GM19239 (cell line): ENCODE measurements at places on chromosomes 12 and 14.

GRCh38 chr12:15956413-15957185, 45.5 kb downstream of the DERA start:
- no peak for DNase-seq

DNA sequence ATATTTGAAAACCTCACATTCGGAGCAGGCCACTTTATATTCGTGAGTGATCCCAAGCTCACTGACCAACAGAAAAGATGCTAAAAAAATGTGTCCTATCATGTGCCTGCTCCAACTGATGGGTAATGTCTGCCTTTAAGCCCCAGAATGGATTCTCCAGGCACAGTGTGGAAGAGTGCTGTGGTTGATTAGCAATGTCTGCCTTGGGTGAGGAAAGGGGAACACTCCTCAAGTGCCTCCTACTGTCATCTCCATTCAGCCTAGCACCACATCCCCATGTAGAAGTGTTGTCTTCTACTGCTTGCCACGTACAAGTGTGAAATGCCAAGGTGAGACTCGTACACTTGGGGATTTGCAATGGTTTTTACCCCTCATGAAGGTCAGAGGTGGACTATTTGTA, 199.3 kb downstream of the SLC41A2 start:
- no peak for DNase-seq

DNA sequence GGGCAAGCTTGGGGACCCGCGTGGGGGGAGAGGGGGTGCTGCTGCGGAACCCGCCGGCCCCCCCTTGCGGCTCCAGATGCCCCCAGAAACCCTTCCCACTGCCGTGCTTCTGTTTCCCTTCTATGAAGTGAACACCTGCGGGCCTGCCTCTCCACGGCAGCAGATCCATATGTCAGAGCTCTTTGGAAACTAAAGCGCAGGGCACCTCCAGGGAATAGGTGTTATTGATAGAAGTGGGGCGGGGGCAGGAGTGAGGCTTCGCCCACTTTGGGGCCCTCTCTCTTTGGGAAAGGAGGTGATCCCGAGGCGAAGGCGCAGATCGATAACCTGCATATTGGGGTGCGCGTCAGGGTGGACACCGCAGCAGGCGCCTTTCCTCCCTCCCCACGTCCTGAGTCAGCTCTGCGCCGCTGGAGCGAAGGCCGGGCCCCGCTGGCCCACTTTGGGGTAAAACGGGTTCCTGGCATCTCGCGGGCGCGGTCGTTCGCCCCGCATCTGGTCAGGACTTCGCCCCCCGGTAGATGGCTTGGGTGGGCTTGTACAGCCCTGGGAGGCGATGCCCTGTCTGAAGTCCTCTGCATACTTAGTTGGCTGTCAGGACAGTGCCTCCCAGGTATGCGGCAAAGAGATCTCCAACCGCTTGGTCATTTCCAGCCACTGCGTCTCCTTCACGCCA, 524 bp downstream of the KMT5A start:
- DNase-seq = no peak

- DNase-seq = no peak
Observed at GRCh38 chr12:31591380-31591901, 505 bp upstream of the DENND5B start.

DNA sequence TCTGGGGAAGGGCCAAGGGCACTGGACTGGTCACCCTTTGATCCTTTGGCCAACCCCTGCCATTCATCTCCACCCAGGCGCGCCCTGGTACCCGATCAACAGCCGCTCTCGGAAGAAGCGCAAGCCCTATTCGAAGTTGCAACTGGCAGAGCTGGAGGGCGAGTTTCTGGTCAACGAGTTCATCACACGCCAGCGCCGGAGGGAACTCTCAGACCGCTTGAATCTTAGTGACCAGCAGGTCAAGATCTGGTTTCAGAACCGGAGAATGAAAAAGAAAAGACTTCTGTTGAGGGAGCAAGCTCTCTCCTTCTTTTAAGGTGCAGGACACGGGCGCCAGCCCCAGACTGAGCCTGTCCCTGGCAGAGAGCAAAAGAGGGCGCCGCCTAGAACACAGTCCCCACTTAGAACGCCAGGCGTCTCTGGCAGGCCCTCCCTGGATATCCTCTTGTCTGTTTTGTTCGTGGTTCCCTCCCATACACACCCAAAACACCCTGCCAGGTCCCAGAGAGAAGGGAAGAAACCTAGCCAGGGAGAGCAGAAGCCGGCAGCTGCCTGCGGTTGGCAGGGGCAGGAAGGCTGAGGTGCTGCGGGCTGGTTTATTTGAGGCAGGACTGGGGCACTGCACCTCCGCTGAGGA, 1.7 kb downstream of the HOXC12 start:
- no peak for DNase-seq

- no peak for DNase-seq
Observed at GRCh38 chr12:48995086-48995879, 3.9 kb downstream of the DDN start.

DNA sequence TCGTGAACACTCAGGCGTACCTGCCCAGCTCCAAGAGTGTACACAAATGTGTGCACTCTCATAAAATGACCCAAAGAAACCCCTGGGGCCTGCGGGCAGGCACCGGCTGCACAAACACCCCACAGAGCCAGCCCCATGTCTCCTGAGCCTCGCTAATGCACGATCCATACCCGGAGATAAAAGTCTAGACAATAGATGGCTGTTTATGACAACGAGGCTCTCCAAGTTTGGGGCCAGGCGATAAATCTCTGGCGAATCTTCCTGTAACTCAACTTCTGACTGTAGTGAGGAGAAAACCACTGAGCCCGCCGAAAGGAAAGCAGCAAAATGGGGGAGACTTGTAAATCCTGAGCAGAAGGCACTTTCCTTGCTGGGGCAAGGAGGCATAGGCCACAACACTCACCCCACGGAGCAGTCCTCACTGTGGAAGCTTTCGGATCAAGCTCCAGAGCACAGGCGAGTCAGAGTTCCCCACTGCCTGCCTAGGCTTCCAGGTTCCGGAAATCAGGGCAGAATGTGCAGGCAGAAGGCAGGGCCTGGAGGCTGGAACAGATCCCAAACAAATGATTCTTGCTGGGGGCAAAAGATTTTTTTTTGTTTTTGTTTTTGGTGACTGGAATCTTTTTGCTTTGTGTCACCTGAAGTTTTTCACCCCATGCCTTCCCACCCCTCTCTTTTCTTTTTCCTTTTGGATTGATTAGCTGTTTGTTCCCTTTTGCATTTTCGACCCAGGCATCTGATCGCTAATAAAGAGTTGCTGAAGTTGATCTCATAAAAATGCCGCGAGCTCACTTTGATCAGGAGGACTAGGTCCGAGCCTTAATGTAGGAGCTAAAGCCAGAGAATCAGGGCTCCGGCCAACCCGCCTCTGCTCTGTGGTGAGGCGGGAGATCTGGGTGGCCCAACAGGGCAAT, 4.5 kb upstream of the HOXC11 start:
- DNase-seq = no peak

- no peak for DNase-seq
Observed at GRCh38 chr12:121723200-121723599, 10.6 kb downstream of the TMEM120B start.

DNA sequence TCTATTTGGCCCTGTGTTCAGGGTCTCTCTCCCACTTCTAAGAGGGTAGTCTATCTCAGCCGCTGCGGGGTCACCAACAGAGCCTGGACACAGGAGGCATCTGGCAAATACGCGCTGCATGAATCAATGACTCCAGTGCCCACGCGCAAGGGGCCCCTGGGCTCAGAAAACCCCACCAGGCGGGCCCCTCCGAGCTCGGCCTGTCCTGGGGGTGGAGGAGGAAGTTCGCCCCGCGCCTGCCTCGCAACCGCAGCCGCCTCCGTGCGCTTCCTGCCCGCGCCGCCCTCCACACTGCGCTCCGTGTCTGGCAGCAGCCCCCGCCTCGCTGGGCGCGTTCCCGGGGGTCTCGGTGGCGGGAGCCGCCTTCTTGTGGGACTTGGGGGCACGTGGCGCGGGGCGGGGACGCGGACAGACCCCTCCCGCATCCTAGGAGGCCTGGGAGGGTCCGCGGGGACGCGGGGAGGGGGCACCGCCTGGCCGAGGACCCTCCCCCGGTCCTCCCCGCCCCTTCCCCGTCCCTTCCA, 811 bp upstream of the FBRSL1 start:
- DNase-seq = no peak

- no peak for DNase-seq
Observed at GRCh38 chr12:5488626-5488955, 56.7 kb downstream of the NTF3 start.

- DNase-seq = no peak
Observed at GRCh38 chr12:78695749-78696148, 168.8 kb upstream of the SYT1 start.

DNA sequence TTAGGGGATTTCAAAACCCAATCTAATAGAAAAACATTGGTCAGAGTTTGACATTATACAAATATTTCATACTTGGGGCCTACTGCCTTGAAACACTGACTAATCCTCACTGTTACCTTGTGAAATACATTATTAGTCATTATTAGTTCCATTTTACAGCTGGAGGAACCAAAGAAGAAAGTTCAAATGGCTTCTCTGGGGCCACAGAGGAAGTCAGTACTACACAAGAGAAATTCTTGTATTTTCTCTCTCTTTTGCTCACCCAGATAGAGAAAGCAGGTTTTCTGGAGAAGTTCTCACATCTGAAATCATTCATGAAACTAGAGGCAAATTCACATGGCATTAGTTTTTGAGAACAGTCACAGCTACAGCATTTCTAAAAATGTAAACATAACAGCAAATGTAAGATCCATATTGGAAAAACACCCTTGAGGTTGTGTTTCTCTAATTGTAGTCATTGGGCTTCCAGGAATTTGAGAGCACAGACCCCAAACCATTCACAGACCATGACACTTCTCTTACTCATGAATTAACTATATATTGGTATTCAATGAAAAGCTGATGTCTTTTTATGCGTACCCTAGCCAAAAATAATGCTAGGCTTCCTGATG, 83.0 kb downstream of the LLPH start:
- no peak for DNase-seq

GRCh38 chr12:112447106-112447505, 28.4 kb downstream of the PTPN11 start:
- no peak for DNase-seq

DNA sequence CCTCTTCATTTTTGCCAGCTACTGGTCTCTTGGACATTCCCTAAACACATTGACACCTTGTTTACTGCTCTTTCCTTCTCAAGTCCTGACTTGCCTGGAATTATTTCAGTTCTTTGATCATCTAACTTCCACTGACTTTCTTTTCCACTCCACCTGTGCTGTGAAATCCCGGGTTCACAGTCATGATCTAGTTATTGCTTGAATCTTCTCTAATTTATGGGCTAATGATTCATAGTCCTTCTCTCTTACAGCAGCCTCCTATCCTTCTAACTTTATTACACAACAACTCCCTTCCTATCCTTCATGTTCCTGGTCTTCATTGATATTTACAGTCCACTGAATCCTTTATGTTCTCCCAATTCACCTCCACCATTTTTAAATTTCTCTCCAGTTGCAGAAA, 260.1 kb downstream of the C12orf75 start:
- DNase-seq = no peak

DNA sequence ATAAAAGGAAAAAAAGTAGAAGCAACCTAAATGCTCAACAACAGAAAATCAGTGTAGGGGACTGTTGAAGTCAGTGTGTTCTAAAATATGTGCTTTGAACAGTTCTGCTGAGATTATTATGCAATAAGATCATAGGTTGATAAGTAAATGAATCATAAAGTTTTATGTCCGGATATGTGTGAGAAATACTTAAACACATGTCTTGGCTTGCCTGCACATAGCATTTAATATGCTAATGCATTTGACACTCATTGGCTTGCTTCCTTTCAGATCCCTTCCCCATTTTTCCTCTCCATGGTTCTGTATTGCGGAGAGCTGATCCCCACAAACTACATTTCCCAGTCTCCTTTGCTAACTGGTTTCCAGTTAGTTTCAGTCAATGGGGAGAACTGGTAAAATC, 573.8 kb upstream of the TBX3 start:
- no peak for DNase-seq

DNA sequence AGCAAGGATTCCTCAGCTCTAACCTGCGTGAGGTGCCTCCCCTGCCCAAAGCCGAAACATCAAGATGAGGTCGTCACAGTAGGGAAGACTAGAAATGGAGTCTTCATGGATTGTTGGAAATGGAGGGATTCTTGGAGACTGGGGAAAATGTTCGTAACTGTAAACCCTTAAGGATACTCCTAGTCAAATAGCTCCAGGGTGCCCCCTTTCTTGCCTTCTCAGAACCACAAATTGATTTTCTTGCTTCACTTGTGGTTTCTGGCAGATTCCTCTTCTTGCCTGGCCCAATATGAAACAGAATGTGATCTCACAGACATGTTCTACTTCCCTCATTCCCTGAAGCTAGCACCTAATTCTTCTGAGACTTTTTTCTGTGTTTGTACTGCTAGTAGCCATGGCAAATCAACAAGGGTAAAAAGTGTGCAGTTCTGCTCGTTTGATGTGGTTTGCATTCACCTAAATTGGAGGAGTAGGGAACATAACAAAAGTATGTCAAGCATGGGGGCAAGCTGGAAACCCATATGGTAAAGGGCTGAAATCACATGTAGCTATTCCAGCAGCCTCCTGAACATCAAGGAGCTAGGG, 332.0 kb downstream of the PAWR start:
- no peak for DNase-seq

DNA sequence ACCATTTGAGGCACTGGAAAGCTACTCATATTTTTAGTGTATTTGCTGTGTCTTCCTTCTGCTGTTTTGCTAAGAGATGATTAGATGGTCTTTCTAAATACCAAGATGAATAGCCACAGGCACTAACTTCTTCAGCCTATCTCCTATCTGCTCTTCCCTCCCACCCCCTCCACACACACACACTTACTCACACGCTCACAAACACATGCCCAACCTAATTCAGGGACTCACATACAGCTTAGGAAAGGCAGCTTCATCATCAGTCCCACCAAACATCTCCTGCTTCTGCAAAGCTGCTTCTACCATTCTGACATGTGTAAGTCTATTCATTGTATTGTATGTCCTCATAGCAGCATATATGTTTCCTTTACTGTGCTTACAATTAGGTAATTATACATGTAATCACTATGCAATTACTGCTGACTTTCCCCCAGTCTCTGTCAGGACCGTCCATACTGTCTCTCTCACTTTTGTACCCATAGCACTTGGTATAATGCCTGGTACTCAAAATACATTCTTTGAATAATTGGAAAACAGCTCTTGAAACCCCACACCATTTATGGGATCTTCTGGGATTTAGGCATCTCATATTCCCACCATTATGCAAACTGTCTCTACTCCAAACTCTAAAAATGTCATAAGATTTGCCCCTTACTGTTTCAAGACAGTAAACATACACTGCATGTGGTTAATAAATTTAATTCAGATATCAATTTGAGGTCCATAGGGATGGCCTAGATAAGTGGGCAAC, 83.3 kb upstream of the HIF1A start:
- DNase-seq = no peak
